Endothelial cell (in vitro differentiated cells): ENCODE measurements at places on chromosomes 6 and 20.

DNA sequence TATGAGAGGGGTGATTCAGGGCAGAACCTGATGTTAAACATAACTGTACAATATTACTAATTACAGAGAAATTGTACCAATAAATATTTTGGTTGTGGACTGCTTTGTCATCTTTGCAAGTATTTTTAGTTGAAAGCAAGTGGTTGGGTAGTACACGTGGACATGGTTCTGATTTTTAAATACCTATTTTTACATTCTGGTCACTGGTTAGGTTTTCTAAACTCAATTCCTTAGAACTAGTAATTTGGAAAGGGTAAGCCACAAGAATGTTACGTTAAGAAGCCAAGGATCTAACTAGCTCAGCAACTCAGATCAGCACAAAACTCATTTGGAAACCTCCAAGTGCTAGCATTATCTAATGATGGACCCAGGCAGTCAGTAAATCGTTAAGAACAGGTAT, 2.7 kb downstream of the EPB41L2 start:
- DNase-seq: no peak

GRCh38 chr20:37481610-37482009, 39.4 kb upstream of the NNAT start:
- no peak for DNase-seq

DNA sequence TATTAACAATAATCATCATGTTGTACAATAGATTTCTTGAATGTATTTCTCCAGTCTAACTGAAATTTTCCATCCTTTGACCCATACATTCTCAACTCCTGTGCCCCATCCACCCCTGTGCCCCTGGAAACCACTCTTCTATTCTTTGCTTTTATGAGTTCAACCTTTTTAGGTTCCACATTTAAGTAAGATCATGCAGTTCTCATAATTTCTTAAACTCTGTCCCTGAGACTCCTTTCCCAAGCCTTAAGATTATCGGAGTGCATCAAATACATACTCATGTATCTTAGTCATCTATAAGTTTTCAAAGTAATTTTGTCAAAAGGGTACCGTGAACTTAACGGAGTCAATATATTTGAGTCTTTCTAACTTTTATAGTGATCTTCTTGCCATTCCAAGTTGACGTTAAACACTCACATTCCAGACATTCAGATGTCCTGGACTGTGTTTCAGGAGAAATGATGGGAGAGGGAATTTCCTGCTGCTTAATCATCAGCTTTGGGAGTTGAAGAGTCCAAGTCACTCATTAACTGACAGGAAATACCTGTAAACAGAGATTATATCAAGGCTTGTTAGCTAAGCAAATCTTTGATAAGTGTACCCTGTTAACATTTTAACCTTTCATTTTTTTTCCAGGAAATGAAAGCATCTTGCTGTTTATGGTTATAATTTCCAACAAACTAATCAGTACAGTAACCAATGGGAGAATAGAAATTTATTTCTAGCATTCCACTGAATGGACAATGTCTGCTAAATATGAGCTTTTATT, 73.3 kb downstream of the ADGRG6 start:
- no peak for DNase-seq

DNA sequence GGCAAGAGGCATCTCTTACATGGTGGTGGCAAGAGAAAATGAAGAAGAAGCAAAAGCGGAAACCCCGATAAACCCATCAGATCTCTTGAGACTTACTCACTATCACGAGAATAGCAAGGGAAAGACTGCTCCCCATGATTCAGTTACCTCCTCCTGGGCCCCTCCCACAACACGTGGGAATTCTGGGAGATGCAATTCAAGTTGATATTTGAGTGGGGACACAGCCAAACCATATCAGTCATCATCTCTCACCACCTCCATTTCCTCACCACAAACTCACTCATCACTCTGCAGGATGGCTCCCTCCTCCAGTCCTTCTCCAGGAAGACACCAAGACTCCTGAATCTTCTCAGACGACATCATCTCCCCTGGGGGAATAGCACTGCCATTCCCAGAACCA, 25.8 kb upstream of the SLC16A10 start:
- DNase-seq: no peak

GRCh38 chr6:30238178-30238795, 25.1 kb upstream of the TRIM26 start:
- DNase-seq: no peak

DNA sequence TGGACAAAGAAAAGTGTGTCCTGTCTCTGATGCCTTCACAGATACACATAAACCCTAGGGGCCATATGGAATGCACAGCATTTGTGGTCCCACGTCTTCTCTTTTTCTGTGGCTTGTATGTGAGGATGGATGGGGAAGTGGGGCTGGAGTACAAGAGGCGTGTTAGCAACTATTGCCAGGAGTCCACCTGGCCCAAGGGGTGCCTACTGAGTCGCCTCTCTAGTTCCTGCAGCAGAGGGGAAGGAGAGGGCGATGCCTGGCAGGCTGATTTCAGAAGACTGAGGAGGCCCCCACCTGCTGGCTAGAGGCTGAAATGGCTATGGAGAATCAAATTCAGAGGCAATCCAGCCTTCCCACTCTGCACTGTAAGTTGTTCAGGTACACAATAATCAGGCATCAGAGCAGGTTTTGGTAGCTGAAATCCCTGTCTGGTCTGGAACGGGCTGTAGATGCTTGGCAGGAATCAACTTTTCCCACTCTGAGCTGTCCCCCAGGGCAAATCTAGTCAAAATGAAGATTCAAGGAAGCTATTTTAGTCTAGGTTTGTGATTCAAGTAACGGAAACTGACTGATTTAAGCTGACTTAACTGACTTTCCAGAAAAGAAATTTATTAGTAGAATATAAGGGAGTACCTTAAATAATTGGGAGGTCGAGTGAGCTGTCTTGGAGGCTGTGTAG, 14.9 kb upstream of the PPARD start:
- peak; percentile 66 for DNase-seq

GRCh38 chr6:20929283-20929682, 395.0 kb downstream of the CDKAL1 start:
- no peak for DNase-seq

- no peak for DNase-seq
These were observed 237.5 kb downstream of the ATXN1 start for GRCh38 chr6:16523606-16524379.

GRCh38 chr6:105359419-105360370, 43.2 kb downstream of the PREP start:
- DNase-seq: no peak

GRCh38 chr6:3773678-3774298, 22.3 kb upstream of the PXDC1 start:
- DNase-seq: no peak

DNA sequence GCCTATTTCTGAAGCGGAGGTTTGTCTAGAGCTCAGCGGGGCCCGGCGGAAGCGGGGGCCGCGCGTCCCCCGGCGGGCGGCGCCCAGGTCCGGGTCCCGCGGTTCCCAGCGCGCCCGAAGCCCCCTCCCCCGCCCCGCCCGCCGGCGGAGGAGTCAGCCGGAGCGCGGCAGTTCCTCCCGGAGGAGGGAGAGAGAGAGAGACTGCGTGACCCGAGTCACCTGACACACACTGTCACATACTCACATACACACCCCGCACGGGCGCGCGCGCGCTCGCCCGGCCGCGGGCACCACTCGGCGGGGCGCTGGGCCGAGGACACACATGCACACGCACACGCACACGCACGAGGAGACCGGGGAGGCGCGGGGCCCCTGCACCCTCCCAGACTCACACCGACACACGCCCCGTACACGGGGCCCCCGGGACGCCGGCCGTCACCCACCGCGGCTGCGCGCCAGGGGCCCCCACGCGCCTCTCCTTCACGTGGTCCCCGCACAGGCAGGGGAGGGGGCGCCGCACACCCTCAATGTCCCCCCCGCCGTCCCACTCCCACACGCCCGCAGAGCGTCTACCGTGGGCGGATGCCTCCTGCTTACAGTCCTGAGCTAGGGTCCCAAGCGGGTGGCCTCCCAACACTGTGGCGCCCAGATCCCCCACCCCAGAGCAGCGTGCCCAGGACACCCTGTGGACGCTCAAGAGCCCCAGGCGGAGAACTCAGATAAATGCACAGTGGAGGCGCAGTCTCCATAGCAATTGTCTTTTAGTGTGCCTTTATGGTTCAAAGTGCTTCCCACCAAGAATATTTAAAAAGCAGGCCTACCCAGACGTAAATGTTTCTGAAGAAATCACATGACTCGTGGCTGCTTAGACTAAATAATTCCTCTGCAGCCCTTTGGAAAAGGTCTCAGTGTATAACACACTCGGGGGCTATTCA, at the start of gene RRAGD:
Gene RRAGD (minus strand): TSS at position 203 of the 935 bp plus-strand sequence. CDS start 280 bp downstream, outside the sequence.
- DNase-seq: peak; percentile 30

GRCh38 chr6:81938991-81939732, 186.7 kb upstream of the TENT5A start:
- DNase-seq: no peak

- DNase-seq: no peak
These were observed 554.5 kb upstream of the MAP3K7 start for GRCh38 chr6:91141346-91141745.

DNA sequence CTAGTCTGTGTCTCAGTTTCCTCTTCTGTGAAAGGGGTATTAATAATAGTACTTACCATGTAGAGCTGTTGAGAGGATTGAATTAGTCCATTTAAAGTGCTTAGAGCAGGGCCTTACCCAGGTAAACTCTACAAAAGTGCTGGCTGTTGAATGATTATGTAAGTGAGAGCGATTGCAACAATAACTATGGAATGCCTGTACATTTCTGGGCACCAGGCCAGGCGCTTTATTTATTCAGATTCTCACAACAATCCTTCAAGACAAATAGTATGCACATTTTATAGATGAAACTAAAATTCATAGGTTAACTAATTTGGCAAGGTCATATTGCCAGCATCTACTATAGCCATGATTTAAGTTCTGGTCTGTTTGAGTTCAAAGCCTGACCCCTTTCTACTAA, 78.3 kb upstream of the MMS22L start:
- DNase-seq: no peak

- no peak for DNase-seq
These were observed 70.5 kb upstream of the DUSP22 start for GRCh38 chr6:221531-222349.

DNA sequence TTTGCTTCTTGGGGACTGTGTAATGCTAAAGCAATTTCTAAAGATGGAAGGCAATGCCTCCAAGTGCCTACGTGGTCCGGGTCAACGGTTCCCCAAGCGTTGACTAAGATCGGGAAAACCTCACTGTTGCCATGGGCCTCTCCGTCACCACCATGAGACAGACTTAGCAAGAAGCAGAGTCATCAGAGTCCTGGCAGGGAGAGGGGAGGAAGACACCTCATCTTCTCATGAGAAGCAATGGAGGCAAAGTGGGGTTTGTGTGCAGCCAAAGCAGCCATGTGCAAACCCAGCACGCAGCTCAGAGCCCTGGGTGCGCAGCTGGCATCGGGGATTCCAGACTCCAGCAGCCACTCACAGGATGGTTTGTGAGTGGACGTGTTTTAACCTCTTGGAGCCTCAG, 111.4 kb downstream of the SYNDIG1 start:
- no peak for DNase-seq

GRCh38 chr6:158626360-158627167, 18.0 kb downstream of the DYNLT1 start:
- DNase-seq: no peak

- DNase-seq: no peak
These were observed 259.0 kb downstream of the SYNE1 start for GRCh38 chr6:152378169-152378568.

- no peak for DNase-seq
These were observed 288.2 kb downstream of the QKI start for GRCh38 chr6:163702736-163703135.

DNA sequence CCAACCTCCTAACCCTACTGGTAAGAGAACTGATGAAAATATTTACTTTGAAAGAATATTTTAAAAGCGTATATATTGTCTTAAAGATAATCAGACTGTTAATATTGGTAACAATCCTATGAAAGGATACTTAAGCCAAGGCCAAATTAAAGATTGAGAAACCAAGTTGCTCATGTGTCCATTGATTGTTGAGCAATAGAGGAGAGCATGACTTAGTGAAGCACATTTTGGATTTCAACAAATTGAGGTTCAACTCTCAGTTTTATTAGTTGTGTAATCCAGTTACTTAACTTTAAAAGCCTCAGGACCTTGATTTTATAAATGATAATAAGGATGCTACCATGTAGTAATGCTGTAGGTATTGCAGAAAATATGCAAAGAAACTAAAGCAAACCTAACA, 56.8 kb downstream of the PRL start:
- no peak for DNase-seq

DNA sequence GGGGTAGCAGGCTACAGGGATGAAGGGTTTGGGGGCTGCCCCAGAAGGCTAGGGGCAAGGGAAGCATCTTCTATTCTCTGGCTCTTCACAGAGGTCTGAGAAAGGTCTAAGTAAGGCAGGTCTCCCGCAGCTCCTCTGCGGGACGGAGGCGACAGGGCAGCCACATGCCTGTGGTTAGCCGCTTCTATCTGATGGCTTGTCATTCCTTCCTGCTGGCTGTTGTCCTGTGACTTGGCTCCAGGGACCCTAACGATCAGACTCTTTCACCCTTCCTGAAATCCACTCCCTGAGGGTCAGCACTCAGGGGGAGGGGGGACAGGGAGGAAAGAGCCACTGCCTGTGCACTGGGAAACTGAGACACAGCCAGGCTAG, 673 bp downstream of the CST7 start:
- no peak for DNase-seq

GRCh38 chr20:15889514-15890256, 683.6 kb downstream of the KIF16B start:
- DNase-seq: no peak

DNA sequence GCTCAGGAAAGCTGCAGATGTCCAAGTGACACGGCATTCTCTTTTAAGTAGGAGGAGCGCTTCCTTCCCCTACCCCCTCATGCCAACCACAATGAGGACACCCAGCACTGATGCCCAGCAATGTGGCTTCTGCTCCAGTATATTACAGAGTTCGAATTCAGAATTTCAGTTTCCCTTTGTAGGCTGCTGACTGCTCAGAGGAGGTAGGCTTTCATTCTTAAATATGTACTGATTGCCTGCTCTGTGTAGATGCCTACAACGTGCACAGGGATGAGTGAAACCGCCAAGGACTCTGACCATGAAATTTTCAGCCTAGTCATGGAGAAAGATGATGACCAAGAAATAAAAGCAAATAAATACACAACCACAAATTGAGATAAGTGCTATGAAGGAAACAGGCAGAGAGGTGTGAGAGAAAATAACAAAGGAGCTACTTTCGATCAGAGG, 50.9 kb upstream of the TNFAIP3 start:
- DNase-seq: no peak

DNA sequence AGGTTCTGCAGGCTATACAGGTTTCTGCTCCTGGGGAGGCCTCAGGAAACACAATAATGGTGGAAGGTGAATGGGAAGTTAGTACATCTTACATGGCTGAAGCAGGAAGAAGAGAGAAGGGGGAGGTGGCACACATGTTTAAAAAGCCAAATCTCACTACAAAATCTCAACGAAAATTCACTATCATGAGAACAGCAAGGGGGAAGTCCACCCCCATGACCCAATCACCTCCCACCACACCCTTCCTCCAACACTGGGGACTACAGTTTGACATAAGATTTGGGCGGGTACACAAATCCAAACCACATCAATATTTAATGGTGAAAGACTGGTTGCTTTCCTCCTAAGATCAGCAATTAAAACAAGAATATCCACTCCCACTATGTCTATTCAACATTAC, 13.8 kb upstream of the POLR1H start:
- DNase-seq: no peak
